ENCODE measurements at places on chromosomes 4 and X.

DNA sequence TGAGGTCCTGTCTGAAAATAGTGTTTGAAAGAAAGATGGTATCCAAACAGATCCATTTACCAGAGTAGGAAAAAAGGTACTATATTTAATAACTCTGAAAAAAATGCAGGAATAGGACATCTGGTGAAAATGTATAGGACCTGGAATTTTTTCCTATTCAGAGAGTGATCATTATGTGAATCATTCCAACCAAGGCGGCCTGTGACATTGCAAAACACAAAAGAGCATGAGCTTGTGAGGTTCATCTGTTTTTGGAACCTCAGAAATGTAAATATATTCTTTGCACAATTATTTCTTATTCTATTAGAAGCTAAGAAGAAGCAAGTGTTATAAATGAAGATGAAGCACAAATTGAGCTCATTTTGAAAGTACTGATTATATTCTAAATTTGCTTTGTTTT lies 2.0 kb downstream of the C4orf51 start:
- no peak for DNase-seq

DNA sequence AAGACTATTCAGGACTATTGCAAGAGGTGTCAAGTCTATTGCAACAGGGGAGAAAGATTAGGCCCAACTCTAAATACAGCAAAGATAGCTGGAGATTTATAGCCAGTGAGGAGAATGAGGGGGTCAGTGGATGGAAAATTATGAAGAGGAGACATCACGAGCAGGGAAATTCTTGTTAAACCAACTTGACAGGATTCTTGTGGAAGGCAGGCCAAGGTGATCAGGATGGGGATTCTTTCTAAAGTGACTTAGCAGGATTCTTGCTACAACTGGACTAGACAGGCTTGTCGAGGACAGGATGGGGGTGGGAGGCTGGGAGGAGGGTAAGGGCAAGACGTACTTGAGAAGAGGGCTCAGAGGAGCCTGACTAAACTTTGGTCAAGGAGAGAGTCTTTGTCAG lies 89.0 kb downstream of the PHEX start:
- no peak for DNase-seq

GRCh38 chrX:71454222-71454621 lies 78.7 kb upstream of the OGT start:
- DNase-seq: no peak

DNA sequence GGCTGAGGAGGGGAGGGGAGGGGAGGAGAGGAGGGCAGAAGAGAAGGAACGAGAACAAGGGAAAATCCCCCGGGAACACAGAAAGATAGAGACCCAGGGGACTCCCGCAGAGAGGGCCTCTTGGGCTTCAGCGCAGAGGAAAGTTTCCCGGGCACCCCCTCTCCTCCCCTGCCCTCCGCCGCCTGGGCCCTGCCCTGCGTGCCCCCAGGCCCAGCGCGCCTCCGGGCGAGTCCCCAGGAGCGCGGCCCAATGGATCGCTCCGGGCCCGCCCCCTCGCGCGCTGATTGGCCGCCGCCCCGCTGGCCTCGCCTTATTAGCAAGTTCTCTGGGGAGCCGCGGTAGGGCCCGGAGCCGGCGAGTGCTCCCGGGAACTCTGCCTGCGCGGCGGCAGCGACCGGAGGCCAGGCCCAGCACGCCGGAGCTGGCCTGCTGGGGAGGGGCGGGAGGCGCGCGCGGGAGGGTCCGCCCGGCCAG lies at the start of gene MSX1:
TSS of gene MSX1 (plus strand) at position 341 of the 474 bp plus-strand sequence. CDS start 235 bp downstream, outside the sequence.
- peak; percentile 91 for DNase-seq

DNA sequence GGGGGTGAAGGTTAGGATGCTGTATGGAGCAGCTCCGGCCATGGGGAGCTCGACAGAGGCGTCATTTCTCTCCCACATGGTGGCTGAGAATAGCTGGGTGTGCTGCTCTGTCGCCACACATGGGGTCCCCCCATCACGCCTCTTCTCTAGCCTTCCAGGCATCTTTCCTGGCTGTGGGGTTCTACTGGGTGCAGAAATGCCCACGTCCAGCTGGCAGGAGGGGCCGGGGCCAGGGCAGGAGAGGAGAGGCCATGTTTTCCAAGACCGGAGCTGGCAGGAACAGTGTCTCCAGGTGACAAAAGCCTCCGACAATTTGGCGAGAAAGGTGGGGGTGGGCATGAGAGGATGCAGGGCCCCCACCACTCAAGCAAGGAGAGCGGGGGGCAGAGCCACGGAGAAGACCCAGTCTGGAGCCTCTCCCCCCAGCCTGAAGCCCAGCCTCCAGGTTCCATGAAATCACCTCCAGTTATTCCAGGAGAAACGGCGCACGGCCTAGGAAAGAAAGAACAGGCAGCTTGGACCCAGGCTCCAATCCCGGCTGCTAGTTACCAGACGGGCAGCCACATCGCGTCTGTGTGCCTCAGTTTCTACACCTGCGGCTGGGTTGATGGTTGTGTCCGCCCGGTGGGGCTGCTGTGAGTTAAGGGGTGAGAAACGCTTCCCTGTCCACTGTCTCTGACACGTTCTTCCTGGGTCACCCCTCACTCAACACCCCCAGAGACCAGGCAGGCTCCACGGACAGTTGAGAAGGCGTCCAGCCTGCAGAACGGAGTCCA lies 27.4 kb upstream of the SPON2 start:
- DNase-seq: no peak

GRCh38 chr4:88613417-88613875 lies 21.2 kb downstream of the HERC3 start:
- DNase-seq: peak; percentile 29

DNA sequence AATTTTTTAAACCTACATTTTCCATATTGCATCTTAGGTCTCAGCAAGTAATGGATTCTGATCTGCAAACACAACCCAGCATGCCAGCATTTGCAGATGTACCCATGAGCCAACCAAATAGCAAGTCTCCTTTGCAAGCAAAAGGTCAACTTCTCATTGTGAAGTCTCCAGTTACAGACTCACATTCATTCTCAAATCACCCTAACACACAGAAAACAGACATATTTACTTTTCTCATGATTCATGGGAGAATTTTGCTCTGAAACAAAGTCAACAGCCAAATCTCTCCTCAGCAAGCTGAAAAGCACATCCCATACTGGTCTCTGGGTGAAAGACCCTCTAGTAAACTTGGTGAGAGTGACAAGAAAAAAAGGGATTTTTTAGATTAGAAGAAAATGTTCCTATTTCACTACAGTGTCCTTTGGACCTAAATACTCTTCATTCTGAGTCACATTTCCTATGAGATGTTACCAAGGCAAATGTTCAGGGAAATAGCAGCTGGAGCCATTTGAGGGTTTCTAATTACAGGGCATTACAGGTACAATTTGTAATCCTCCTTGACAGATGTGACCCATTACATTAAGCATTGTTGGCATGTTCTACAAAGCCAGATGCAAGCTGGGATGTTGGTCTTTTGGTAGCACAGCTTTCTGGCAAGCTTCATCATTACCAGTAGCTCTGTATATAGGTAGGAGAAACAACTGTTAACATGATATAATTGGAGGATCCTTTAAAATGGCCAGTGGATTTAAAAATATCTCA lies 383.3 kb downstream of the SMARCA1 start:
- DNase-seq: peak; percentile 93

All from NCI-H82 (cell line).